ENCODE measurements at places on chromosomes 5 and 9. TPM values are rescaled to one million over a fixed set of nuclear protein-coding genes. Genes with fewer than 3 reads are reported as not detected.

LCN15 gene
- 0.05 TPM for total RNA-seq

HK3 gene
- not detected for total RNA-seq

TSSK1B gene
- total RNA-seq, result not detected

DRD1 gene
- not detected for total RNA-seq

GRXCR2 gene
- total RNA-seq, result not detected

SPATA6L gene
- 1.3 TPM for total RNA-seq

Measured in SK-MEL-5 (cell line).